ENCODE measurements at places on chromosomes 3 and 15.

- peak; percentile 8 for DNase-seq
These were observed 429.7 kb upstream of the RASGRP1 start for GRCh38 chr15:38994310-38994709.

DNA sequence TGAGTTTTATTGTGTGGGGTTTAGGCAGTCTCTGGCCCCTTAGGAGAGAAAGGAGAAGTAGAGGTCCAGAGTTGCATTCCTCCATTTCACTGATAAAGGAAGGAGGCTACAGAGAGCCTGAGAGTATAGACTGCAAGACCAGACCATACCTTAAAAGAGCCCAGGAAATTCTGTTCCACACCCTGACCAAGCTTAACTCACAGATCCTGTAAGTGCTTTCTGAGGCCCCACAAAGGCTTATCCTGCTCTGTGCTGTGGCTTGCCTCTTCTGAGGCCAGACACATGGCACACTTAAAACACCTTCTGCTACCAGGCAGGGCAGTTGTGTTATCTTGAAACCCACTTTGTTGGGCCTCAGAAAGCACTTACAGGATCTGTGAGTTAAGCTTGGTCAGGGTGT, 39.2 kb upstream of the LEKR1 start:
- no peak for DNase-seq

DNA sequence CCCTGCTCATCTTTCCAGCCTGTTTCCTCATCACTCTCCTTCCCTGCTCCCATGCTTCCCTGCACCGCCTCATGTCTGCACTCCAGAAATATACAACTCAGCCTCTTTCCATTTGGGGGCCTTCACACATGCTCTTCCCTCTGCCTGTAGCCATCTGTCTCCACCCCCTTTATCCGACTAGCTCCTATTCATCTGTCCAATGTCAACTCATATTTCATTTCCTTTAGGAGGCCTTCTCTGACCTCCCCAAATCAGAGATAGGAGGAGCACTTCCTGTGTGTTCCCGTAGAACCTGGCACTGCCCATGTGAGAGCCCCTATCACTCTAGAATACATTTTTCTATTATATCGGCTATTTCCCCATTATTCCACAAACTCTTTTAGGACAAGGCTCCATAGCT, 10.6 kb downstream of the ATP8B4 start:
- no peak for DNase-seq

GRCh38 chr3:43285644-43286043, 696 bp upstream of the SNRK start:
- no peak for DNase-seq

- DNase-seq, result no peak
These were observed 16.3 kb upstream of the IQCF2 start for GRCh38 chr3:51845129-51845528.

GRCh38 chr15:78195735-78196201, 38.6 kb downstream of the ACSBG1 start:
- peak; percentile 24 for DNase-seq

DNA sequence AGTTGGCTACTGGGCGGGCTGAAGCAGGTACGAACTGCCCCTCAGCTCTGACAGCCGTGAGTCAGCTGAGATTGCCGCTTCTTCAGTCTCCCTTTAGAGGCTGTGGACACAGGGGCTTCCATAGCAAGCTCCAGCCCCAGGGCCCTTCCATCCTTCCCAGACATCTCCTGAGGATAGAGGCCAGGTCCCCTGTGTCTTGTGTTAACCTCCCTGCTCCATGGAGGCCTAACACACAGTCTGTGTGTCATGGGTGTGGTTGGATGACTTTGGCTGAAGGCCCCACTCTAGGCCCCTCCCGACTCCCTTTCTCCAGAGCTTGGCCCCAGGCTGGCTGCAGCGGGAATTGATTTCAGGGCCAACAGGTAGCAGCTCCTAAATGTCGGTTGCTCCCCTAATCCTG, 116.1 kb upstream of the TLE3 start:
- DNase-seq, result no peak

- DNase-seq, result no peak
These were observed 120.9 kb downstream of the ITPR1 start for GRCh38 chr3:4614070-4614469.

DNA sequence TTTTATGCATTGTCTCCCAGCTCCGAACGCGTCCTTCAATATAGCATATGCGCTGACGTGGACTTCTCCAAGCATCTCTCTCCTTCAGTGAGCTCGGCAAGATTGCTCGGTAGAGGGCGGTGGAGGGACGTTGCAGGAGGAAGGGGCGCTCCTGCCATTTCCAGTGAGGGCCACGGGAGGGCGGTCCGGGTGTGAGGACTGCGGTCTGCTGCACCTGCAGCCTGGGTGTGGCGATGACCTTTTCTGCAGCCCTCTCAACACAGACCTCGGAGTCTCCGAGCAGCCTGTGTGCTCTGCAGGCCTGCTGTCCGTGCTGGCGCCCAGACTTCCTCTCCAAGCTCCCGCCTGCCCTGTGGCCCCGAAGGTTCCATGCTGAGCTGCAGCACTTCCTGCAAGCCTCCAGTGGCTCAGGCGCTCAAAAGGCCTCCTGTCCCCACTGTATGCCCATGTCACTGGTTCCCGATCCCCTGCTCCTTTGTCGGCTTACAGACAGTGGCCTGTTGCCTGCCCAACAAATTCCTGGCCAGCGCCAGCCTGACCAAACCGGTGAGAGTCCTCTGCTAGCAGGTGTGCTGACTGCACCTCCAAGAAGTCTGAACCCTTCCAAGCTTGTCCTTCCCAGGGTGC, 8.9 kb upstream of the RTP3 start:
- peak; percentile 86 for DNase-seq

DNA sequence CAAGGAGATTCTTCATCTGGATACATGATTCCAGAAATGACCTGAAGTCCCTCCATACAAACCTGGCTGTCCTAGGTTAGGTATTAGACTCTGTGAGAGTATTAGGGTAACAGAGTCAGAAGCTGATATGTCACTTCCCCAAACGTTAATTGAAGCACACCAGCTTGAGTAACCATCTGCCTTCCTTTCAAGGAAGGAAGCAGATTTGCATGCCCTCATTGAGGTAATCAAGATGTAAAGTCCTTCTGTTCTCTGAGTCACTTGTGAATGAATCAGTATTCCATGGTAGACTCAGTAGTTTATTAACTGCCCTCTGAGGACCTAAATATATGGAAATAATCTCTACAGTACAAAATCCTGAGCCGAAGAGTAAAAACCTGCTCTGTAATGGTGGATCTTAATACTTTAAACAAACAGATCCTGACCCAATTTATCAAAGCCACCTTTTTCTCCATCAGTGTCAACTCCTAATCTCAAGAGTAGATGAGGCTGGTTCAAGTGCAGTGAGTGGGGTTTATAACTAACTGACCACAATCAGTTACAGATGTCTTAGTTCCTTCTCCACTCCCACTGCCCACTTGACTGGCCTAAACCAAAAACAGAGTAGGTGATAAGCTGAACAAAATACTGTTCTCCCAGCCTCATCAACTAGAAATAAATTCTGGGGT, 246.2 kb upstream of the CHRM5 start:
- peak; percentile 74 for DNase-seq

DNA sequence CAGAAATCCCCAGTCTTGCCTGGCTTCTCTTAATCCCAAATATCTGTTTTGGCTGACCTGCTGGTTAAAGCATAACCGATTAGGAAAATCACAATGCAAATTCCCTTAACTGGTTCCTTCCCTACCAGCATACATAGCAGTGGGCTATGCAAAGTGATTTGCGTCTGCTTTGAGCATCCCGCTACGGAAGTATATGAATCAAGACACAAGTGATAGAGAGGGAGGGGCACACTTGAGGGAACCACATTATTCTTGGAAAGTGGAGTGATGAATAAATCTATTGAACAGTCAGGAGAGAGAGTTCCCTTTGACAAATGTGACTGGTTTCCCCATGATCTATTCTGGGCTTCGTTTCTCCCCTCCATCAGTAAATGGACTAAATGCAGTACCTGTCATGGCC, 119.6 kb upstream of the C15orf61 start:
- DNase-seq, result no peak

GRCh38 chr3:136789976-136790375, 28.9 kb upstream of the SLC35G2 start:
- no peak for DNase-seq

DNA sequence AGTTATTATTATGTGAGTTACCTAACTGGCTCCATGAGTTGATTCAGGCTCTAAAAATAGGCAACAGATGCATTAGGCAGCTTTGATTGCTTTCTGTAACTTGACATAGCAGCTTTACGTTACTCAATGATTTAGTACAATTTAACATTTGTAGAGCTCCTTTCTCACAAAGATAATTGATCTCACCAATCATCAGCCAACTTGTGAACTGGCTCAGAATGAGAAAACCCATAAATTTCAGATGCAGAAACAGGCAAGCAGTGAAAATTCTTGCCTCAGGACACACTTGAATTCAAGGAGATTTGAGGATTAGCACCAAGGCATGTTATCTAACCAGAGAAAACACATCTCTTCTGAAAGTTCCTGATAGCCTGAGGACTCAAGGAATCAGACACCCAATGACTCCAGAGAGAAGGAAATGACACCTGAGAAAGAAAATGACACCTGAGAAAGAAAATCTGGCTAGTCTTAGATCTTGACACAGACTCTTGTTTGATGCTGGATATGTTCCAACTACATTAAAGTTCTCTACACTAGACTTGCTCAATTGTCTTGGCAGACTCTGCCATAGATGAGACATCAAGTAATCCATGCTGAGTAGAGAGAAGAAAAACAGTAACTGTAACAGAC, 315.1 kb upstream of the CBLB start:
- peak; percentile 73 for DNase-seq

DNA sequence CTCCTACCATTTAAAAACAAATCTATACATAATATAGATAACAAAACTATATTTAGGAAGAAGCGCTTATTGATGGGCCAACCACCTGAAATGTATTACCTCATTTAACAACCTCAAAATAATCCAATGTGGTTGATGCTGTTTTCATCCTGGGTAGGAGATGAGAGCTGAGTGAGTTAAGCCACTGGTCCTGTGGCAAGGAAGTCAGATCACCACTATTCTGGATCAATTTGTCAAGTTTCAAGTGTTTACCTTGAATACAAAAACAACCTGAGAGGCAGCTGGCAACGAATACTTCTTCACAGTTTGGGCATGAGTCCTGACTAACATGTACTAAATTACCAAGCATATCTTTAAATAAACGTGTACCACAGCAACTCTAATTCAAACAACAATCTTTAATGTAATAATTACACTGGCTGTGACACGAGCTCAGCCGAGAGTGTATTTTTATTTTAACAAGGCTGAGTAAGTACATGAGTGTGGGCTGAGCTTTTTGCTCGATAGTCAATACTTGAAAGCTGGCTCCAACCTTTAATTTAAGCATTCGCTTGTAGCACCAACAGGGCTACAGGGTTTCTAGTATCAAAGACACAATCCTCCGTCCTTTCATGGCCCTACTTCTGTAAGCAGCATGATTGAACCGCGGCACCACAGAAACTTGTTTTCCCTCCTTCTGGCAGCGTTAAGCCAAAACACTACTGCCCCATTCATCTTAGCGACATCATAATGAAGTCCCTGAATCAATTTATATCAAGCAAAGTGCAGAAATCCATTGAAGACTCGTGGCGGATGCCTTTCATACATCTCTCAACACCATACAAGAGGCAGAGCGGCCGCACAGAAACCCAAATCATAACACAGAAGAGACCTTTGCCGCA, 93.8 kb upstream of the ICE2 start:
- no peak for DNase-seq

- DNase-seq, result no peak
These were observed 193.3 kb upstream of the ZNF717 start for GRCh38 chr3:75978686-75979085.

GRCh38 chr3:186361246-186361761, 730 bp downstream of the DGKG start:
- no peak for DNase-seq

GRCh38 chr3:191415566-191415965, 45.4 kb upstream of the PYDC2 start:
- no peak for DNase-seq

Measured in EH (cell line).